Hypothalamus (tissue), 51 donors: ENCODE measurements at places on chromosomes 12 and 14.

- DNase-seq = no peak
Measured at GRCh38 chr12:66025477-66025876, 105.1 kb downstream of the LLPH start.

DNA sequence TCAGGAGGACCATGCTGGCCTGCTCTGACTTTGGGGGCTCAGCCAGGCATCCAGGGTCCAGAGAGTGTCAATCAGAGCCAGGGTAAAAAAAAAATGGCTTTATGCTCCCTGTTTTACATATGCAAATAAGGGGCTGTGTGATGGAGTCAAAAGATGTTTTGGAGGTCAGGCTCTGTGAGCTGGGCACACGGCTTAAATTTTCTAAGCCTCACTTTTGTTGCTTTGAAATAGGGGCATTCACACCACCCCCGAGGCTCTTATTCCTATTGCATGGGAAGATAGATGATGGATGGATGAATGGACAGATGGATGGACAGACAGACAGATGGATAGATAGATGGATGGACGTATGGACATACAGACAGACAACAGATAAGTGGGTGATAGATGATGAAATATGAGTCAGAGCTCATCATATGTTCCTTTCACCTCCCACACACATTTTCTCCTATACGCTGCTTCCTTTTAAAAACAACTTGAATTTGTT, 42.7 kb downstream of the RIN3 start:
- DNase-seq = no peak

DNA sequence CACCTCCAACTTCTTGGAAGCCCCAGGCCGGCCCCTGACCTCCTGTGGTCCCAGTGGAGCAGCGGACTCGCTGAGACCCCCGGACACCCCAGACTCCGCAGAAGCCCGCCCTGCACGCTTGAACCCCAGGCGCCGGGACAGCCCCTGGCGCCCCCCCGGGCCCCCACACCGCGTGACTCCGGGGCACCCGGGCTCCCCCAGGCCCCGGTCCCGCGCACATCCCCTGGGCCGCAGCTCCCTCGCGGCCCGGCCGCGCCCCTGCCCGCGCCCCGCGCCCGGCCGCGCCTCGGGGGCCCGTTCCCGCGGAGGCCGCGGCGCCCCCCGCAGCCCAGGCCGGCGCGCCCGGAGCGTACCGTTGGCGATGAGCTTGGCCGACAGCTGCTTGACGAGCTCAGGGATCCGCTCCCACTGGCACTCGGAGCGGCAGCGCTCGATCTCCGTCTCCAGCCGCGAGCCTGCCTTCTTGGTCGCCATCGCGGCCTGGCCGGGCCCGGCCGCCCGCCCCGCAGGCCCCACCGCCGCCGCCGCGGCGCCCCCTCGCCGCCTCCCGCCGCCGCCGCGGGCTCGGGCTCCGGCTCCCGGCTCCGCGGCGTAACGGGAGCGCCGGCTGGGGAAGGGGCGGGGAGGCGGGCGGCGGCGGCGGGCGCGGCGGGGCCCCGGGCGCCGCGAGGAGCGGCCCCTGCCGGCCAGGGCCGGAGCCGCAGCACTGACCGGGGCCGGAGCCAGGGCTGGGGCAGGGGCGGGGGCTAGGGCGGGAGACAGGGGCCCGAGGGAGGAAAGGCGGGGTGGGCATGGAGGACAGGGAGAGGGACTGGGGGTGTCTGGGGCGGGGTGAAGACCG, at the start of gene TTC7B:
Gene TTC7B, minus strand, starts transcription at position 609 of the 841 bp plus-strand sequence. Its CDS starts 135 bp downstream, at position 474.
- DNase-seq = no peak

GRCh38 chr12:50986966-50987737, 34.8 kb downstream of the HIGD1C start:
- DNase-seq = peak; percentile 17

- no peak for DNase-seq
Measured at GRCh38 chr12:108468196-108468968, 46.7 kb upstream of the FICD start.

DNA sequence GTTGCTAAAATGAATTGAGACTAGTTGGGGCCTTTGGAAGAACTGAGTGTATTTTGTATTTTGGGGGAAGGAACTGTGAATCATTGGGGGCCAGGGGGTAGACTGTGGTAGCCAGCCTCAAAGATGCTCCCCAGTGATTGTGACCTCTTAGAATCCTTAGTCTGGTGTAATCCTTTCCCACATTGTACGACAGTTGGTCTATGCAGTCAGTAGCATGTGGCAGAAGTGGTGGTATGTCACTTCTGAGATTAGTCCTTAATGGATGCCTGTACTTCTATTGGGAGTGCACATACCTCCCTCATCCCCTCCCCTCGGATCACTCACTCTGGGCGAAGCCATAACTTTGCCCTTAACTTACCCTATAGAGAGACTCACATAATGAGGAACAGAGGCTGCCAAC, 48.0 kb downstream of the USP15 start:
- no peak for DNase-seq

DNA sequence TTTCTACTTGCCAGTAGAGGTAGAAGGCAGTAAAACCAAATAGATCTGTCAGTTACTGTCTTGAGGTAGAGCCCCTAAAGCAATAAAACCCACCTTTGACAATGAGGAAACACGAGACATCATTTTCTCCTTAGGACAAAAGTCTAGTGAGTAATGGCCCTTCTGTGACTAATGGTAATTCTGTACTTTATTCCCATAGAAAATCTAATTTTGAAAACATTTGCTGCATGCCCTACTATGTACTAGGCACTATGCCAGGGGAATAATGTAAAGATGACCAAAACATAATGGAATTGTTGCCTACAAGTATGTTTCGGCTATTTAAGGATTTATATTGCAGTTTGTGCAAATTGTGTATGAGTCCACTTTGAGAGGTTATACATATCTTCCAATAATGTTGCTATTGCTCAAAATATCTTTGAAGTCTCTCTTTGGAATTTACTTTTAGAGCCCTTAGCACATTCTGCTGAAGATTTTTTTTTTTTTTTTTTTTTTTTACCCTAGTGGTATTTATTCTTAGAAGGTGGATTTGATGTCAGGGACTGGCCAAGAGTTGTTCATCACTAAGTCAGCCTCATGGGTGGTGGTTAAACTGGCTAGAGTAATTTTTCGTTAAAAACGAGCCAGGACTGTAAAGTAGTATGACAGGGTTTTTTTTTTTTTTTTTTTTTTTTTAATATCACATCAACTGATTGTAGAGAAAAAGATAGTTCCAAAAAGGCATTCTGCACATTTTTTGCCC, 109.7 kb downstream of the CRADD start:
- DNase-seq = no peak

- DNase-seq = no peak
Measured at GRCh38 chr12:5723071-5723470, 222.0 kb downstream of the ANO2 start.

DNA sequence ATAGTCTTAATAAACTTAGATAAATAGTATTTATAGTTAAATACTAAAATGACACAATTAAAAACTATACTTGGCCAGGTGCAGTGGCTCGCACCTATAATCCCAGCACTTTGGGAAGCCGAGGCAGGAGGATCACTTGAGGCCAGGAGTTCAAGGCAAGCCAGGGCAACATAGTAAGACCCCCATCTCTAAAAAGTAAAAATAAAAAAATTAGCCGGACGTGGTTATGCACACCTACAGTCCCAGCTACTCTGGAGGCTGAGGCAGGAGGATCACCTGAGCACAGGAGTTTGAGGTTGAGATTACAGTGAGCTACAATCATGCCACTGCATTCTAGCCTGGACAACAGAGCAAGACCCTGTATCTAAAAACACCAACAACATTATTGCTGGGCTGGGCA, 16.0 kb downstream of the CINP start:
- DNase-seq = no peak

DNA sequence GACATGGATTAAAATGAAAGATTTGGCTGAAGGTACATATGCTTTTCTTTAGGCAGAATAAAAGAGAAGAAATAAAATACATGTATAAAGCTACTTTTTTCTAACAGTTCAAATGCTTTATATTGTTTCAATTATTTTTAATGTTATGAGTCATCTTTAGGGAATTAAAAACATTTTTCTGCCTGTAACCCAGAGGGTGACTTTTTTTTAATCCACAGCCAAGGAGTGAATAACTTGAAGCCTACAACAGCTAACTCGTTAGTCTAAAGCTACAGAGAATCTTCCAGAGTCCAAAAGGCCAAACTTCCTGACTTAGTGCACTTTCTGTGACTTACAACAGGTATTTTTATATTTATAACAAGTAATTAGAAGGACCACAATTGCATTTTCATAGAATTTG, 151.6 kb downstream of the SEC23A start:
- no peak for DNase-seq

GRCh38 chr12:115008929-115009328, 325.0 kb upstream of the TBX3 start:
- no peak for DNase-seq

- no peak for DNase-seq
Measured at GRCh38 chr12:80848858-80849257, 88.9 kb downstream of the LIN7A start.

- DNase-seq = no peak
Measured at GRCh38 chr12:24363177-24363754, 413.8 kb upstream of the SOX5 start.

DNA sequence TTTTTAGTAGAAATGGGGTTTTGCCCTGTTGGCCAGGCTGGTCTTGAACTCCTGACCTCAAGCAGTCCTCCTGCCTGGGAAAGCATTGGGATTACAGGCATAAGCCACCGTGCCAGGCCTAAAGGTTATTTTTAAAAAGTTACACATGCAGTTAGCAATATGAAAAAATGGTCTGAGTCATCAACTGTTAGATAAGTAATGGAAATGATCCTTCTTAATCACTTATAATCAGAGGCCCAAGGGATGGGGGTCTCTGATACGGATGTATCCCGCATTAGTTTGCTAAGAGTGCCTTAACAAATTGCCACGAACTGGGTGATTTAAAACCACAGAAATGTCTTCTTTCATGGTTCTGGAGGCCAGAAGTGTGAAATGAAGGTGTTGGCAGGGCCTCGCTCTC, 54.1 kb upstream of the FERMT2 start:
- DNase-seq = no peak

DNA sequence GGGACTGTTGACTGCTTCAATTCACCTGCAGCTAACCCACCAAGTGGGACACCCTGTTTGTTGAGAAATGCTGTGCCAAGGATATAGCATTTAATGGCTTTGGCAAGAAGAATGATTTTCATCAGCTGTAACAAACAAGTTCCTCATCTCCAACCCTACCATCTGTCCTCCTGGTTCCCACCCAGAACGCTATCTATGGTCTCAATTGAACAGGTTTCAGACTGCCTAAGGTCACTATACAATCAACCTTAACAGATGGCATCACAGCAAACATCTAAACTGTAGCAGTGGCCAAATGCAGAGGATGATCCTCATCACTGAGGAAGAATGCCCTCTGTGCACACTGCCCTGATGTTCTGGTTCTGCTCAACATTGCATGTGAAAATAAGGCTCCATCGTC, 546.2 kb upstream of the FOXG1 start:
- no peak for DNase-seq

DNA sequence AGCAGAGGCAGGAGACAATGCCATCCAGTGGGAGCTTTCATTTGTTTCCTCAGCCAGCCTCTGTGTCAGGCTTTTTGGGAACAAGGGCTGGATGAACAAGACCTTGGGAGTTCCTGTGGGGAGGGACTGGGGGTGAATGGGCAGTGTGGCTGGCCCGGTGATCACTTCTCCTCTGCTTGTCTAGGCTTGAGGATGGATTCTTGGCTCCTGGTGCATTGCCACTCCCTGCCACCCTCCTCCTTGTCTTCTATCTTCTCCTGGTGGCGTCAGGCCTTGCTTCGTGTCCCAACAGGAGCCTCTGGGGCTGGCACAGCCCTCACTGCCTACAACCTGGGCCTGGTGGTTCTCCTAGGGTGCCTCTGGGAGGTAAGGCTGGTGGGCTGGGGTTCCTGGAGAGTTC, 25.0 kb upstream of the KCNA5 start:
- no peak for DNase-seq

GRCh38 chr12:91007531-91008290, 2.9 kb upstream of the EPYC start:
- DNase-seq = no peak

DNA sequence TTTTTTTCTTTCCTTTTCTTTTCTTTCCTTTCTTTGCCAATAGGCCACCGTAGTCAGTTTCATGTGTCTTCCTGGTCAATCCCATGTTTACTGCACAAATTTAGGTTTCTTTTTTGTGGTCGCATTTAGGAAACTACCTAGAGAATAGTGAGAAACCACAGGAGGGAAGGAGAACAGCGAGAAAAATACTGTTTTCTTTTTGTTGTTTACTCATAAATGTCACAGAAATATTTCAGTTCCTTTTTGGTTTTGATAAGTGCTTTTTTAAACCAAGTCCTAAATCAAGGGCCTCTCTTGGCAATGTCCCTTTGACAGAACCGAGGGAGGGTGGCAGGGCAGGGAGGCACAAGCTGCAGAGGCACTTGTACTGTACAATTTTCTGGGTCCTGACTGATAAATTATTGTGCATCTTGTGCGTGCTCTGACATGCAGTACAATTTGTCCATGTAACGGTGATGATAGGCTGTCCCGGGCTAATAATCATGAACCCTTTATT, 326.1 kb downstream of the CACNA1C start:
- DNase-seq = no peak

DNA sequence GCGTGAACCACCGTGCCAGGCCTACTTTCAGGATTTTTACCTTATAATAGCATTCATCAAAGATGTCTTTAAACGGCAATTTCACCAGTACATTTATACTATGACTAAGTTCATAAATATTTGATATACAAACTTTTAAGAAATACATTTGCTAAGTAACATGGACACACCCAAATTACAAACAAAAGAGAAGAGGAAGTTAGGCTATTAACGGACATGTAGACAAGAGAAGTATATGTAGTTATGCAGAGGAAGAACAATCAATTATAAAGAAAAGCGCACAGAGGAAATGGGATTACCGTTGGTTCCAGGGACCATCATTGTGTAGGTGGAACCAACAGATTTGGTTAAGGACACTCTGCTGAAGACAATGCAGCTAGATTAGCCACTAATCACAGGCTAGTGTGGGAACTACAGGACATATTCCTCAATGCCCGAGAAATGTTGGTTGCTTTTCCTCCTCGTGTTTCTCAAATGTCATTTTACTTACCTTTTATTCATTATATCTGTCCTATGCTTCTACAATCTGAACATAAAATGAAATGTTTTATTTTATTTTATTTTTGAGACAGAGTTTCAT, 24.0 kb upstream of the PKP2 start:
- DNase-seq = no peak

DNA sequence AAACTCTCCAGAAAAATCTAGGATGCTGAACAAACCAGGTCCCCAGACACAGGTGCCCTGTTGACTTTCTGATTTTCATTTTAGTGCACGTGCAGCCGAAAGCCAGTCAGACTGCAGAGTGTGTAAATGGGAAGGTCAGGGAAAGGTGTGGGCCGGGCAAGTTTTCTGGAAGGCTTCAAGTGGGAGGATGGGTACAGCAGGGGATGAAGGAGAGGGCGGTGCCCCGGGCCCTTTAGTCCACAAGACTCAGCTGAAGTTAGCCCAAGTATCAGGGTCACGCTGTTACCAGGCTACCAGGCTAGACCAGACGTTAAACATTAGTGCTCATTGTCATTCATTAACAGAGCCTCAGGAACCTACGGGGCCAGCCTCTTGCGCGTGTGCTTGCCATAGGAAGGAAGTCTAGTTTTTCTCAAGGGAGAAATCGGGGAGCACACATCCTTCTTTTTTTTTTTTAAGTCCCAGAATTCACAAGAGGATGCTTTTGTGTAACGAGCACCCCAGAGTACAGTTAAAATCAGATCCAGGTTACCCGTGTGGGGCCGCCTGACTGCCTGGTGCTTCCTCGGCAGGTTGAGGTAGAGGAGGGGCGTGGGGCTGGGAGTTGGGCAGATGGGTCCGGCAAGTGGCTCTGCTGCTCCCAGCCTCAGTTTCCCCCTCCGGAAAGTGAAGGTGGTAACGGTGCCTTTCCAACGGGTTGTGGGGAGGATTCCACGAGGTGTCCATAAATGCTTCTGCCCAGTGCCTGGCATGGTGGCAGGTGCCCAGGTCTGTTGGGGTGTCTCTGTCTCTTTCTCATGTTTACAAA, 19.1 kb downstream of the BCL7A start:
- no peak for DNase-seq
